ENCODE measurements at places on chromosomes 7 and 10. TPM values are rescaled to one million over a fixed set of nuclear protein-coding genes. Genes with fewer than 3 reads are reported as not detected.

Gene OTUD1
- 6.0 TPM for total RNA-seq

Gene TDRD1
- total RNA-seq = not detected

Gene BAG3
- 47.1 TPM for total RNA-seq

Gene CAMK2G
- 170 TPM for total RNA-seq

Gene GIMAP4
- total RNA-seq = not detected

Gene SFTPA1
- total RNA-seq = not detected
